ENCODE measurements at places on chromosomes 6 and 20.

DNA sequence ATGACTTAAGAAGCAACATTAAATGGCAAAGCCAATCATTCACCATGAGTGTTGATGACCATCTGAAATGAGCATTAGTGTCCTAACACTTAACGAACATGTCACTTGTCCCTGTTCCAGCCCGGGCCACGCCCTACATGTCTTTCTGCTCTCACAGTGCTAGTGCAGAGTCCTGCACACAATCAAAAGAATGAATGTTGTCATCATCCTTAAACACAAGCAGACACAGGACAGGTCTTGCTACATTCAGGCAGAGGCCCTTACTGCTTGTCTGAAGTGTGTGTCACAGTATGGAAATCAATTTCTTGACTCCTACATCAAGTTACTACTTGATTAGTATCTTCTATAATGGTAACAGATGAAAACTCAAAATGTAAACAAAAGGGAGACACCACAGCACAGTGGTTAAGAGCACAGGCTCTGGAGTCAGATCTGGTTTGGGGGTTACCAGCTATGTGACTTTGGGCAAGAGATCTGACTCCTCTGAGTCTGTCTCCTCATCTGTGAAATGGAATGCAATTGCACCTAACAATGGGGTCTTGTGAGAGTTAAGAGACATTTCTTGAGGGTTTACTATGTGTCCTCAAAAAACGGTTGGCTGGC, 17.4 kb downstream of the UBE2V1 start:
- DNase-seq, result no peak

- no peak for DNase-seq
Observed at GRCh38 chr6:157614026-157614568, 208.9 kb upstream of the SNX9 start.

- DNase-seq, result no peak
Observed at GRCh38 chr20:45365444-45365970, 2.6 kb downstream of the SYS1 start.

GRCh38 chr6:150992703-150993102, 127.2 kb downstream of the MTHFD1L start:
- DNase-seq, result no peak

DNA sequence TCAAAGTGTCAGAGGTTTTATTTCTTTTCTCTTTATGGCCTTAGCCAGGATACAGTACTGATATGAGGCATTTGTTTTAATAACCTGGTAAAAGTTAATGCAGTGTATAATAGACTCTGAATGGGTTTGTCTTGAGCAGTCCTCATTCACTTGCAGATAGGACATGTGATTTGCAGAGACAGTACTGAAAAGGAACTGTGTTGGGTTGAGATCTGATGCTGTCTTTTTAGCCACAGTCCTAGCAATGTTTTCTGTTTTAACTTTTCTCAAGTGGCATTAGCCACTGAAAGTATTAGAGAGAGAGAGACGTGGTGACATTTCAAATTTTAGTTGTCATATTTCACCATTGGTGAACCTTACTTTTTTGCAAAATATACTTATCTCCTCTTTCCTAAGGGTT, 547.2 kb upstream of the MAN1A1 start:
- no peak for DNase-seq

- no peak for DNase-seq
Observed at GRCh38 chr20:62446888-62447869, 19.8 kb upstream of the RBBP8NL start.

DNA sequence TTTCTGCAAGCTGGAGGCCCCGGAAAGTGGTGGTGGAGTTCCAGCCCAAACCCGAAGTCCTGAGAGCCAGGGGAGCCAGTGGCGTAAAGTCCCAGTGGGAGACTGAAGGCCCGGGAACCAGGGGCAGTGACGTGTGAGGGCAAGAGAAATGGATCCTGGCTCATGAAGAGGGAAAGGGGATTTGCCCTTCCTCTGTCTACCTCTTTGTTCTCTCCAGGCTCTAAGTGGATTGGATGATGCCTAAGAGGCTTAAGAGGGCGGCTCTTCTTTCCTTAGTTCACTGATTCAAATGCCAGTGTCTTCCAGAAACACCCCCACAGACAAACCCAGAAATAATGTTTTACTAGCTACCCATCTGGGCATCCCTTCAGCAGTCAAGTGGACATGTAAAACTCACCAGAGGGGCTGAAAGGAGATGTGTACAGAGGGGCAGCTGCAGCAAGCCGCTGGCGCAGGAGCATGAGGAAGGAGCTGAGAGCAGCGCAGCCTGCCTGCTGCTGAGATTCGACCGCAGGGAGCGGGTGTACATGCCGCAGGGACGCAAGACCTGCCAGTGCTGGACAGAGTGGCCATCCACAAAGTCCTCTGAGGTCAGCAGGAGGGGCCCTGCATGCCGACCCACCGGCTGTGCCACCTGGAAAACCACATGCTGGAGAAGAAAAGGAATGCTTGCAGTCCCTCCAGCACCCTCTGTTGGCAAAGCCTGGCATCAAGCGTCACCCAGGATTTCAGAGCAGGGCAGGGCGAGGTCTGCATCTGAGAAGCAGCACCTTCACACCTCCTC, 29.5 kb downstream of the CDYL start:
- DNase-seq, result no peak

DNA sequence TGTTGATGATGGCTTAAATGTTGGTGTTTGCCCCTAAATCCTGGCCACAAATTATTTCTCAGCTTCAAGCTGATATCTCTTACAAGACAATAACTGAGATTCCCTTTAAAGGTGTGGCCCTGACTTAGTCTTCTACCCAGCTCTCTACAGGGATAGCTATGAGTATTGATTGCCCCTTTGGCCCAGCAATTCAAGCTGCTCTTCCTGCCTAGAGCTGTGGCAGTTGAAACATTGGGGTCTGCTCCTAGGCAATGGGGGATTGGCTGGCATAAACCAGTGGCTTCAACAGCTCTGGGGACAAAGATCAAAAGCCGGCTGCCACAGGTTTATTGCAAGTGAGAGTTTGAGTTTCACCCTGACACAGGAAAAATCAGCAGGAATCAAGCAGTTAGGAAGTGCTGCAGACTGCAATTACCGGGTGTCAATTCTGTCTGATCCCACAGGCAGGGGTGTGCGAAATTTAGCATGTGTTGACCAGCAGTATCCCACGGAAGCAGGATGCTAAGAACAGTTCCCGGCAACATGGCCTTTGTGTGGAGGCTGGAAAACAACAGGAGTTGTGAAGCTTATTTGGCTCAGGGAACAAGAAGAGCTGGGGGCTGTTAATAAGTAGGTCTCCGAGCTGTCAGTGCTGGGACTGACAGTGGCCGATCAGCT, 66.2 kb upstream of the IYD start:
- no peak for DNase-seq

DNA sequence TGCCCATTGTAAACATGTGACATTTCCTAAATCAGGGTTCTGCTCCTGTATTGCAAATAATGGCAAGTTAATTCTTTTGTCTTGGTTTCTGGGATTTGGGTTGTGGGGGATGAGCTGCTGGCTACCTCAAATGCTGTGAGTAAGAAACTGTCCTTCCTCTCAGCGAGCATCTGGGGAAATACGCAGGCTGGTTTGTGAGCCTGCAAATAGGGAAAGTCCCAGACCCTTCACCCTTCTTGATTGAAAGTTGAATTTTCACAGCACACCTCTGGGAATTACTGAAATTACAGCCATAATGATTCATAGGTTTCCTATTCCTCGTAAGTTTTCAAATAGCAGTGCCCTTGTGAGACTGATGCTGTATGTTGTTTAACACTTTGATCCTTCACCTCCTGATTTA, 138.1 kb downstream of the TBXT start:
- DNase-seq, result no peak

DNA sequence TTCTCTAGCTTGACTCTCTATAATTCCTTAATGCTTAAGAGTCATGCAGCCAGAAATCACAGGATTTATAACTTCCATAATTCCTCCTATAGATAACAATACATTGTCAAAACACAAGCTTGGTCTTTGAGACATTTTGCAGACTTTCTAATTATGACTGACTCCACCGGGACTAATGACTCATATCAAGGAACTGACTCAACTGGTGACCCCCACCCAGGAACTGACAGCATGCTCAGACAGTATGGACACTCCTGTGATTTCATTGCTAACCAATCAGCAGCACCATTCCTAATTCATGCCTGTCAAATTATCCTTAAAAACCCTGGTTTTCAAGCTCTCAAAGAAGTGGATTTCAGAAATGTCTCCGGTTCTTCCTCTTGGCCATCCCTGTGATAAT, 670.5 kb upstream of the IMPG1 start:
- no peak for DNase-seq

- DNase-seq, result no peak
Observed at GRCh38 chr20:63657260-63657936, 714 bp upstream of the RTEL1 start.

GRCh38 chr6:27076116-27076515, 171.4 kb upstream of the PRSS16 start:
- no peak for DNase-seq

DNA sequence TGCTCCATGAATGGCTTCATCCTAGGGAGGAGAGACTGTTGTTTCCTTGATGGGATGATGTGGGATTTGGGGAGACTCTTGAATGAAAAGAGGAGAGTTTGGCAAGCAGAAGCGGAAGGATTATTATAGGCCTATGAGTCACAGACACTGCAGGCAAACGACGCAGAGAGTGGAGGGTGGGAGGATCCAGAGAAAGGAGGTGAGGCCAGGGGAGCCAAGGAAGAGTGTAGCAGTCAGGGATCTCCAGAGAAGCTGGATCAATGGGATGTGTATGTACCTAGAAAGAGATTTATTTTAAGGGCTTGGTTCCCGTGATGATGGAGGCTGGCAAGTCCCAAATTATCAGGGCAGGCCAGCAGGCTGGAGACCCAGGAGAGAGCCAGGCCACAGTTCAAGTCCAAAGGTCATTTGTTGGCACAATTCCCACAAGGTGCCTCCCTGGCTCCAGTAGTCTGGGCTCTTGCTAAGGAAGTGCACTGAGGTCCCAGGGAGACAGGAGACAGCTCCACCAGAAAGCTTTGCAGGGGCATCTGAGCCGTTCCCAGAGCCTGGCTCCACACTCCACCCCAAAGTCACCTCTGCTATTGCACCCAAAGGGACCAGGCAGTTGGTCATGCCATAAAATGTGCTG, 76.0 kb downstream of the ADTRP start:
- no peak for DNase-seq

GRCh38 chr6:116034327-116034726, 26.4 kb downstream of the FRK start:
- DNase-seq, result no peak

DNA sequence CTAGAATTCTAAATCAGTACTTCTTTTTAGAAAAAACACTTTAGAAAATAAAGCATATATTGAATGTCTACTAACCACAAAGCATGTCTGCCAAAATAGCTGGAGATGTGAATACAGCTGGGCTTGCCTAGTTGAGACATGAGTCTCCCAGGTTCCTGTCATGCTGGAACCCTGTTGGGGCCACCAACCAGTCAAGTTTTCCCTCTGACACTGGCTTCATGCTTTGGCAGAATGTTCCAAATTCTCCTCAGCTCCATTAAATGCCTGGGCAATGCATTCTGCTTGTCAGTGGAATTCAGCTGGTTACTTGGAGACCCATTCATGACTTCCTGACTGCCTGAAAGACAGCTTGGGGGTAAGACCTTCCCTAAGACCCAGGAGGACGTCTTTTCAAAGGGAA, 87.2 kb downstream of the PRND start:
- no peak for DNase-seq

DNA sequence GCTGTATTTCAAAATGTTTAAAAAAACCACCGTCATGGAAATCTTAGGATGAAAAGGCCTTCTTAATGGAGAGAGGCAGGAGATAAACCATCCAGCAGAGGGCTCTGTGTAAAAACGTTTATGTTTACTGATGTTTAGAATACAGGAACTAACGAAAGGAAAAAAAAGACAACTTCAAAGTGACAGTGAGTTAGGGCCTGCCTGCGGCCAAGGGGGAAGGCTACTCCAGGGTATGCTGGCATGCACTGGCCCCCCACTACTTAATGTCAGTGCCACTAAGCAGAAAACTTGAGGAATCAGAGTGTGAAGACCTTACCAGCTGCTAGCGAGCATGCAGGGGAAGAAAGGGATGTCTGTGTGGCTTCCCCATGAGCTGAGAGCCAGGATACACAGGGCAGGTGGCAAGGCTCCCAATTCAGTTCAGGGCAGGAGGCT, 47.7 kb downstream of the AKAP7 start:
- no peak for DNase-seq

- no peak for DNase-seq
Observed at GRCh38 chr20:19975901-19976300, 41.3 kb upstream of the NAA20 start.

DNA sequence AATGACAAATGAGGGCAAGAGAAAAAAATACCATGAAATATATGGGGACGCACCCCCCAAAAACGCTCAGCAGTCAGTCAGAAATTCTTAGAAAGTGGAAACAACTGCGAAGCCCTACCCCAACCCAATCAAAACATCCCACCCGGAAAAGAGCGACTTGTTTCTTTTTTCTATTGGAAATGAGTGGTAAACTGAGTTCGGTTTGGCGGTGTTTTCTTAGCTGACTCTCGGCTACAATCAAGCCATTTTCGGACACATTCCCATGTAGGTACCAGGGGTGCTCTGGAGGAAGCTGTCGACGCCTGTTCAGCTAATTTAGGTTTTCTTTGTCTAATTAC, 1.9 kb upstream of the FOXF2 start:
- DNase-seq, result no peak

GRCh38 chr6:5011346-5011745, 7.5 kb upstream of the RPP40 start:
- no peak for DNase-seq

DNA sequence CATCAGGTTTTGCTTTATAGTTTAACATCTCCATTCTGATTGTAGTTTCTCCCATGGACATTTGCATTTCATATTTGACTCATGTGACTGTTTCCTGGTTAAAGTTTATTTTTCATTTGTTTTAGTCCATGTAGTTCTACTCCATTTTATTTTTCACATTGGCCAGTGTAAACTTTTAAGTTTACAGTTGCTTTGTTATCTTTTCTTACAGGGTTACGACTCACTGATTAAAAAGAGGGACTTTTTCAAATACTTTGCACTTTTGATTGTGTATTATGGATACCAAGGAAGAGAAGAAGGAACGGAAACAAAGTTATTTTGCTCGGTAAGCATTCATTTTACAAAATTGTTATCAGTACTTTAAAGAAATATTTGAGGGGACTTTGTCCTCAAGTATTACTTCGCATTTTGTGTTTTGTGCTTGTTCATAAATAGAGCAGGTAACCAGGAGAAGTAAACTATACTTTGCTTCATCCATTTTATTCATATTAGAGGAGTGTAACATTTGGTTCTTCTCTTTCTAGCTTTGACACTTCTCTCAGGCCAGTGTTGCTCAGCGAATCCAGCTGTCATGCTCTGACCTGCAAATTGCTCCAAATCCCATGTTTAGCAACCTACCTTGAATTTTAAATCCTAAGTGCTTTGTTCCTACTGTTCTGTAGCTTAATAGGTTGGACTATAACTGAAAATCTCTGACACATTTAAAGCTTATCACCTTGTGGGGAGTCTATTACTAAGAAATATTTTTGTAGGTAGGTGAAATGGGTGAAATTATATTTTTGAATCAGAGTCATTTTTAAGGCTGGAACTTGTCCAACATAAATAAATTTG, 24.5 kb downstream of the NCOA7 start:
- no peak for DNase-seq

- no peak for DNase-seq
Observed at GRCh38 chr6:34114695-34115402, 31.0 kb downstream of the GRM4 start.
